Melanocyte of skin (primary cell): ENCODE measurements at places on chromosomes 6 and 20. TPM values are rescaled to one million over a fixed set of nuclear protein-coding genes. Genes with fewer than 3 reads are reported as not detected.

BPIFB1 gene
- total RNA-seq: not detected in 2 replicates

CFAP61 gene
- total RNA-seq: 1.1 and 10.3 TPM in 2 replicates

DLL1 gene
- 0.31 and 1.7 TPM in 2 replicates for total RNA-seq

LEMD2 gene
- total RNA-seq: 38.9 and 40.3 TPM in 2 replicates

SIRPB2 gene
- not detected in 2 replicates for total RNA-seq

TMEM239 gene
- total RNA-seq: not detected in 2 replicates

C20orf141 gene
- total RNA-seq: not detected in 2 replicates

IL20RA gene
- total RNA-seq: not detected in 2 replicates

EGFL8 gene
- total RNA-seq: 31.6 and 56.8 TPM in 2 replicates

HTR1E gene
- not detected in 2 replicates for total RNA-seq

SYCP2L gene
- total RNA-seq: not detected in 2 replicates

RAD21L1 gene
- not detected in 2 replicates for total RNA-seq

UNC93A gene
- total RNA-seq: not detected in 2 replicates

EDN1 gene
- total RNA-seq: under 0.01 TPM in 1 of 2 replicates, not detected in the other

KCNQ2 gene
- not detected in 2 replicates for total RNA-seq

SCGN gene
- total RNA-seq: not detected in 2 replicates

SCUBE3 gene
- under 0.01 and 0.36 TPM in 2 replicates for total RNA-seq

CST2 gene
- not detected in 2 replicates for total RNA-seq

NCOA6 gene
- total RNA-seq: 8.0 and 8.6 TPM in 2 replicates

DDO gene
- not detected in 2 replicates for total RNA-seq

OR2J3 gene
- total RNA-seq: not detected in 2 replicates

ECT2L gene
- total RNA-seq: not detected in 2 replicates

NKX2-2 gene
- total RNA-seq: not detected in 2 replicates

TXLNB gene
- total RNA-seq: 0.15 and 0.33 TPM in 2 replicates

SLC35D3 gene
- total RNA-seq: not detected in 2 replicates

EMILIN3 gene
- under 0.01 TPM in 1 of 2 replicates, not detected in the other for total RNA-seq

PACSIN1 gene
- under 0.01 TPM in 1 of 2 replicates, not detected in the other for total RNA-seq

CLIC5 gene
- not detected in 2 replicates for total RNA-seq

GSTA2 gene
- not detected in 2 replicates for total RNA-seq

ROMO1 gene
- 123 and 130 TPM in 2 replicates for total RNA-seq

HSPA12B gene
- total RNA-seq: under 0.01 TPM in 2 replicates

LHFPL5 gene
- not detected in 2 replicates for total RNA-seq

PBOV1 gene
- not detected in 2 replicates for total RNA-seq

TFB1M gene
- total RNA-seq: 12.0 and 24.4 TPM in 2 replicates

NKAIN2 gene
- not detected in 2 replicates for total RNA-seq

PRDM13 gene
- total RNA-seq: not detected in 2 replicates

C20orf202 gene
- total RNA-seq: under 0.01 TPM in 1 of 2 replicates, not detected in the other

LAMA5 gene
- total RNA-seq: 2.0 and 4.0 TPM in 2 replicates

TAGAP gene
- not detected in 2 replicates for total RNA-seq

FBXO30 gene
- 5.5 and 9.5 TPM in 2 replicates for total RNA-seq

RBM24 gene
- not detected in 2 replicates for total RNA-seq

PLCB1 gene
- total RNA-seq: 1.7 and 12.4 TPM in 2 replicates

RBM39 gene
- total RNA-seq: 177 and 259 TPM in 2 replicates

VNN1 gene
- not detected in 2 replicates for total RNA-seq

ZC2HC1B gene
- total RNA-seq: not detected in 2 replicates

TMEM244 gene
- not detected in 2 replicates for total RNA-seq

HLA-DQB2 gene
- not detected in 2 replicates for total RNA-seq

PTK6 gene
- 0.15 and 0.33 TPM in 2 replicates for total RNA-seq

KIF6 gene
- 5.3 and 10.0 TPM in 2 replicates for total RNA-seq

POU5F1 gene
- not detected in 2 replicates for total RNA-seq

ZNF343 gene
- total RNA-seq: 10.0 and 14.8 TPM in 2 replicates

SEL1L2 gene
- total RNA-seq: not detected in 2 replicates

EFCAB8 gene
- total RNA-seq: under 0.01 and 0.73 TPM in 2 replicates
